Calu3 (cell line): ENCODE measurements at places on chromosomes 4 and X. TPM values are rescaled to one million over a fixed set of nuclear protein-coding genes. Genes with fewer than 3 reads are reported as not detected.

SLC26A1 gene
- 0.49 and 0.68 TPM in 2 replicates for total RNA-seq

CTAG1A gene
- total RNA-seq = not detected in 2 replicates

AMTN gene
- total RNA-seq = not detected in 2 replicates

ARR3 gene
- not detected in 2 replicates for total RNA-seq

NLRP2B gene
- not detected in 2 replicates for total RNA-seq

TENM3 gene
- total RNA-seq = 2.3 and 5.9 TPM in 2 replicates

AKAP14 gene
- total RNA-seq = not detected in 2 replicates

TRIM2 gene
- 35.5 and 49.6 TPM in 2 replicates for total RNA-seq

MECP2 gene
- 64.3 and 69.9 TPM in 2 replicates for total RNA-seq

USO1 gene
- 45.2 and 45.4 TPM in 2 replicates for total RNA-seq

SPANXC gene
- not detected in 2 replicates for total RNA-seq

DDX53 gene
- not detected in 2 replicates for total RNA-seq

TCEAL7 gene
- total RNA-seq = not detected in 2 replicates

GABRB1 gene
- not detected in 2 replicates for total RNA-seq

MAGEC1 gene
- total RNA-seq = not detected in 2 replicates

PNMA6A gene
- 0.31 and 0.44 TPM in 2 replicates for total RNA-seq

MAGEA11 gene
- not detected in 2 replicates for total RNA-seq

ABRAXAS1 gene
- total RNA-seq = 3.0 and 4.2 TPM in 2 replicates

SNCA gene
- total RNA-seq = 27.6 and 36.8 TPM in 2 replicates
